ENCODE measurements at places on chromosomes 1 and 21.

GRCh38 chr1:50126927-50127715 lies 18.4 kb downstream of the ELAVL4 start:
- DNase-seq = no peak

DNA sequence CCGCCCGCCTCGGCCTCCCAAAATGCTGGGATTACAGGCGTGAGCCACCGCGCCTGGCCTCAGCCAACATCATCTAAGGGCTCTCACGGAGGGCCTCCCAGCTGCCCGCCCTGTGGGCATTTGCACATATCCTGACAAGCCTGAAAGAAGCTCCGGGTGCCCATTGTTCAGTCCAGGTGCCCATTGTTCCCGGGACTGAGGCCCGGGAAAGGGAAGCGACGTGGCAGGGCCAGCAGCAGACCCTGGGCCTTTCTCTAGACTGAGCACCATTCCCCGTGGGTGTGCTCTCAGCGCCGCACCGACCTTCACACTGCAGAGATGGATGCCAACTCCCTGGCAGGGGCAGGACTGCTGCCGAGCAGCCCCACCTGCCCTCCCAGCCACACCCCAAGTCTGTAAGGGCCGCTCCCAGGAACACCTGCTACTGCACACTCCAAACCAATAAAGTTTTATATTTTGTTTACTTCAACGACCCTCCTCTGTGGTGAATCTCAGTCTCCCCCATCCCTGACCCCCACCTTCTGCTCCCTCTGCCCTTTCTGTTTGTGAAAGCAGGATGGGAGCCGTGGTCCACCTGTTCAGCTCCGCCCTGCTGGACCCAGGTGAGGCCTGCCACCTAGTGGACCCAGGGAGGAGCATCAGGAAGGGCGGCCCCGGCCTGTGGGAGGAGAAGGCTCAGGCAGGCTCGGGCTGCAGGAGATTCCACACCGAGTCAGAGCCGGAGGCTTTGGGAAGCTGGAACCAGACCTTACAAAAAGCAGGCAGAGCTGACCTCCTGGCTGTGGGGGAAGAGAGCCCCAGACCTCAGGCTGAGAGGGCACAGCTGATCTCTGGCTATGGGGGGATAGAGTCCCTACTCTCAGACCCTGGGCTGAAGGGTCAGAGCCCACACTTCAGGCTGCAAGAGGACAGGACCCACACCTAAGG lies 1.1 kb upstream of the TMEM82 start:
- peak; percentile 74 for DNase-seq

DNA sequence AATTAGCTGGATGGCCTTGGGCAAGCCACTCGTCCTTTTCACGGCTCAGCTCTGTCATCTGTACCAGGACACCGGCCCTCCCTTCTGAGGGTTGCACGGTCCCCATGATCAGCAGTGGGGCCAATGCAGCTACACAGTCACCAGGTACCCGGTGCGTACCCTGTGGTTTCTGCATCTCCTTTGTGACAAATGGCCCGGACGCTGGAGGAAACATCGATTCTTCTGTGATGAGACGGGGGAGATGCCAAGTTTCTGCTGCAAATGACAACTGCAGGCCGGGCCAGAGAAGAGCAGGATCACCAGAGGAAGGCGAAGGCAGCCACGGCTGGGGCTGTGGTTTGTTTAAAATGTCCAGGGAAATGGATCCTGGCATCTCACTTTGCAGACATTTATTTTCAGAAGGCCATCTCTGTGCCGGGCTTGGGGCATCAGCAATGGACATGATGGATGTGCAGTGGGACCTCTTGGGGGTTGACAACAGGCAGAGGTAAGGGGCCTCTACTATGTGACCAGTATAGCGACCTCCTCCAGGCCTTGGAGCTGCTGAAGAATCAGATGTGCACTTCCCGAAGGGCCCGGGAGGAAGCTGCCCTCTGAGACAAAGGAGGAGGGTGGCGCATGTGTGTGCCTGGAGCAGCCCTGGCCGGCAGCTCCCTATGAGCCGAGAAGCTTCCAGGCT lies 221.9 kb upstream of the C1orf174 start:
- no peak for DNase-seq

GRCh38 chr1:97770376-97770775 lies 150.5 kb downstream of the DPYD start:
- DNase-seq = no peak

DNA sequence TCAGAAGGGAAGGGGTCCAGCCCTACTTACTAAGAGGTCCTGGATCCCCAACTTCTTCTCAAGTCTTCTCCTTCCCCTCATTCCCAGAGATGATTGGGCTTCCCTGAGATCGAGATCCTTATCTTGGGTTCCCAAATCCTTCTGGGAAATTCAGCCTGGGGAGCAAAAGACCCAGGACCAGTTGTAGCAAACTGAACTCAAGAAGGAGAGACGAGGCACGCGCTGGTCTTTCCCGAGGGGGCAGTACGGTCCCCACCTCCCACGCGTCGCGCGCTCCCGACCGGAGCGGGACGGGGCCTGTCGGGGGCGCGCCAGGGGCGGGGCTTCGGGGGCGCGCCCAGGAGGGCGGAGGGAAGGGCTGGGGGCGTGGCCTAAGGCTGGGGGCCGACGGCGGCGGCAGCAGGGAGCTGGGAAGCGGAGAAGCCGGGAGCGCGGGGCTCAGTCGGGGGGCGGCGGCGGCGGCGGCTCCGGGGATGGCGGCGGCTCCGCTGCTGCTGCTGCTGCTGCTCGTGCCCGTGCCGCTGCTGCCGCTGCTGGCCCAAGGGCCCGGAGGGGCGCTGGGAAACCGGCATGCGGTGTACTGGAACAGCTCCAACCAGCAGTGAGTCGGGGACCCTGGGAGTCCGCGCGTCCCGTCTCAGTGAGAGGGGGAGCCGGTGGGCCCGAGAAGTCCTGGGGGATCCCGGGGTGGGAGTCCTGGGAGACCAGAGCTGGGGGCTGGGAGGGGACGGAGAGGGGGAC lies at the start of gene EFNA3:
Gene EFNA3 (plus strand): TSS at position 369 of the 741 bp plus-strand sequence. CDS start 105 bp downstream, at position 474.
- peak; percentile 29 for DNase-seq

GRCh38 chr1:161193561-161194235 lies 5.2 kb downstream of the ADAMTS4 start:
- DNase-seq = no peak

- DNase-seq = no peak
Observed at GRCh38 chr1:81920245-81920740, 119.6 kb downstream of the ADGRL2 start.

DNA sequence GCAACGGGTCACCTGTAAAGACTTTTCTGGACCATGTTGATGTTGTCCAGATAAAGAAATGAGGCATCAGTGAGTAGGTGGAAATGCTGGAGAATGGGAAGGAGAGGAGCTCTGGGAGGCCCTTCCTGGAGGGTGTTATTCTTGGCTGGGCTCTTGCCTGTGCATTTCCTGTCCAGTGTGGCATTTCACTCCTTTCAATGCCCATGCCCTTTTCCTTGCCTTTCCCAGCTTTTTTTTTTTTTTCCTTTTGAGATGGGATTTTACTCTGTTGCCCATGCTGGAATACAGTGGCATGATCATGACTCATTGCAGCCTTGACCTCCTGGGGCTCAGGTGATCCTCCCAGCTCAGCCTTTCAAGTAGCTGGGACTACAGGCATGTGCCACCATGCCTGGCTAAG lies 11.8 kb downstream of the NOS1AP start:
- DNase-seq = no peak

GRCh38 chr1:168057355-168057754 lies 79.4 kb downstream of the GPR161 start:
- no peak for DNase-seq

DNA sequence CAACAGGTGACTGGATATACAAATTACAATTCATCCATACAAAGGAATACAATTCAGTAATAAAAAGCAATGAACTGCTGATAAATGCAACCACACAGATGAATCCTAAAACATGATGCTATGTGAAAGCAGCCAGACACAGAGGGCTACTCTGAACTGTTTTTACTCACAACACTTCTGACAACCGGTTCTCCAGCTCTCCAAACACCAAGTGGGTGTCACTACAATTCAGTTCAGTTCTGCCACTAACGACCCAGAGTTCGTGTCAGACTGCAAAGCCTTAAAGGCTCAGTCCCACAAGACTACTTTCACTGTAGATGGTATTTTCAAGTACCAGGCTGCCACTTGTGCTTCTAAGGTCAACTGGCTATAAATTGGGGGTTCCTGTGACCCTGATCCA lies 119.4 kb downstream of the SLC16A1 start:
- DNase-seq = no peak

DNA sequence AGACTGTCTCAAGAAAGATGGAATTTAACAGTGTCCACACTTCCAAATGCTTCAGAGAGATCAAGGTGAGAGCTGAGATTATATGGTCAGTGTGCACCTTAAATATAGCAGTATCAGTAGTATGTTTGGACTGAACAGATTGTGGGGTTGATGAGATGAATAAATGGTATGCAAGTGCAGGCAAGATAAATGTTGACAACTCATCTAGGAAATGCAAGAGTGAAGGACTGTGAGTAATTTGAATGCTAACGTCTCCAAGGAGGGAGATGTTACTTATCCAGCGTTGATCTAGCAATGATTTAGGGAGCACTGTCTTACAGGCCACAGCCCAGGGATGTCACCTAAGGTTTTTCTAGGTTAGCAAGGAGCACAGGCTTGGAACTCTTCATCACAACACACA lies 170.7 kb upstream of the GALNT2 start:
- no peak for DNase-seq

DNA sequence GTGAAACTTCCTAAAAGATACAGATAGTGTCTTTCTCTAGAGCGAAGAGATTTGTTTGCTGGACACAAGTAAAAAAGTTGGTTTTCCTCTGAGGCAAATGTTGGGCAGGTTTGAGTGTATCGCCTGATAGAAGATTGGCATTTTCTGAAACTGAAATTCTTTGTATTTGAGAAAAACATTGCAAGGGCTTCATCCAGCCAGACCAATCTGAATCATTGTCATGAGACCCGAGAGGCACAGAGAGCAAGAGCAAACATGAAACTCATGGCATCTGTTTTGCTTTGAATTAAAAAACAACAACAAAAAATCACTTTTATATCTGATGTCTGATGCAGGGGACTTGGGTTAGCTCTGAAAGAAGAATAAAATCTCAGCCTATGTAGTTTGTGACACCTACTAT lies 379.3 kb upstream of the NCAM2 start:
- no peak for DNase-seq

GRCh38 chr1:207897188-207897587 lies 13.7 kb downstream of the CD34 start:
- DNase-seq = no peak

GRCh38 chr1:60171801-60172200 lies 98.2 kb upstream of the C1orf87 start:
- DNase-seq = no peak

GRCh38 chr1:210025870-210026269 lies 87.9 kb downstream of the SYT14 start:
- DNase-seq = no peak

DNA sequence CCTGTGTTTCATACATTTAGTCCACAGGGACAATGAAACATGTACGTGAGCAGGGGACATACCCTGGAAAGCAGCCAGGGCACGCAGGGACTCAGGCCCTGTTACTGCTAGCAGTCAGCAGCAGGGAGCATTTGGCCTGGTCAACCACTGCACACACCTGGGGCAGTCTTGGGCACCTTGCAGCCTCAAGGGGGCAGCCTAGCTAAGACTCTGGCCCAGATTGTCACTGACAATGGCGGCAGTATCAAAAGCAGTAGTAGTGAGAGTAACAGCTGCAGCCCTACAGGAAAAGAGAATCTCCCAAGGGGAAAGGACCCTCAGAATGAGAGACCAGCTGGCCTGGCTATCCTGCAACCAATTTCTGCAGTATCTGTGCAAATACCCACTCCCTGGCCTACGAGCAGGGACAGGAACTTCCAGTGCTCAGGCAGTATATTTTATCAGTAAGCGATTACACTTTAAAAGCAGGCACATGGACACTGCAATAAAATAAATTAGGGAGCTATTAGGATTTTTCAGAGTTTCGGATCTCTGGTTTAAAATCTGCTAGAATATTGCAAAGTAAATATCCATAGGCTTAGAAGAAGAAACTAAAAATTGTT lies 475.6 kb downstream of the LTN1 start:
- DNase-seq = no peak

DNA sequence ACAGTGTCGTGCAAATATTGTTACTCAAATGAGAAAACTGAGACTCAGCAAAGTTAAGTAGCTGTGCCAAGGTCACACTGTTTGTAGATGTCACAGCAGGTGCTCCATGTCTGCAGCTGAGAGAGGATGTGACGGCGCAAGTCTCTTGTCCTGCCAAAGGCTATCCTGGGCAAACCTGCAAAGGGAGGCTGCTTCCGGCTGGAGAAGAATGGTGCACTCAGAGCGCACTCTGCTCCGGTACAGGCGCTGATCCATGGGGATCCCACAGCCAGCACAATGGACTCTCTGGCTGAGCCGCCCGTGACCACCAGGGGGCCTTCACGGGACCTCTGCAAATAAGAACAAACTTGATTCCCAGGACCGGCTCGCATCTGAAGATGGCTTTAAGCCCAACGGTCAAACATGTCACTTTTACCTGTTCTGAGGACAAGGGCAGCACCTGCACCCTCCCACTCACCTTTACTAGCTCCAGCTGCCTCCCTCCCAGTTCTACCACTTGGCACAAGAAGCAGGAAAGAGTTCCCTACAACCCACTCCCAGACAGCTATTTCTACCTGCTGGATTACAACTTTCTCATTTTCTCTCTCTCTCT lies 21.9 kb downstream of the RD3 start:
- DNase-seq = peak; percentile 90

DNA sequence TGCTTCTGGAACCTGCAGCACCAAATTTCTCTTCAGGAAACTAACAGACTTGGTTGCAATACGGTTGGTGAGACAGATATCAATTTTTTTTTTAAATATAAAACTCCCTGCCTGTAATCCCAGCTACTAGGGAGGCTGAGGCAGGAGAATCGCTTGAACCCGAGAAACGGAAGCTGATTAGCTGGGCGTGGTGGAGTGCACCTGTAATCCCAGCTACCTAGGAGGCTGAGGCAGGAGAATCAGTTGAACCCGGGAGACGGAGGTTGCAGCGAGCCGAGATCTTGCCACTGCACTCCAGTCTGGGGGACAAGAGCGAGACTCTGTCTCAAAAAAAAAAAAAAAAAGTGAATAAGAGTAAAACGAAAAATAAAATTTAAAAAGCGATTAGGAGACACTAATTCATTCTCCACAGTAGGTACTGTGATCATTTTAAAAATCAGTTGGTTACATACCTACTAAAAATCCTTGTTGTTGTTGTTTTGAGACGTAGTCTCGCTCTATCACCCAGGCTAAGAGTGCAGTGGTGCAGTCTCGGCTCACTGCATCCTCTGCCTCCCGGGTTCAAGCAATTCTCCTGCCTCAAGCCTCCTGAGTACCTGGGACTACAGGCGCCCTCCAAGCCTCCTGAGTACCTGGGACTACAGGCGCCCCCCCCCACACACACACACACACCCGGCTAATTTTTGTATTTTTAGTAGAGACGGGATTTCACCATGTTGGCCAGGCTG lies 796 bp upstream of the RBM8A start:
- DNase-seq = no peak

- DNase-seq = no peak
Observed at GRCh38 chr1:59497616-59498015, 200.7 kb downstream of the FGGY start.

- no peak for DNase-seq
Observed at GRCh38 chr1:157948312-157949073, 45.0 kb upstream of the KIRREL1 start.

DNA sequence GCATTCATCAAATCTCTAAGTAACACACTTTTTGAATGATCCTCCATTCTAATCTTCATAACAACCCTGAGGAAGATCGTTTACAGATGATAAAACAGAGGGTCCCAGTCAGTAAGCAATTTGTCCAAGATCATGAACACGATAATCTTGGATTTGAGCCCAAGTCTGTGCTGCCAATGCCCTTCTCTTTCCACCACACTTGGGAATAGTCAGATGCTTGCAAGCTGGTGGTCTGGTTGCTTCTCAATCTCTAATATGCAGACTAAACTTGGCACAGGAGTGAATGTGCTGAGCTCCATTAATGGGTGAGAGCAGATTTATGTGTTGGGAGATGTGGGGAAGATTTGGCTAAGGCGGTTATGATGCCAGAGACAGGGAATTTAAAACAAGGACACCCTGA lies 430.6 kb upstream of the DAB1 start:
- DNase-seq = no peak
